ENCODE measurements at places on chromosomes 6 and 20.
A peak's percentile ranks its signal among the peaks of the same experiment; 100 is the strongest.

GRCh38 chr20:5864873-5865587 lies 85.3 kb downstream of the TRMT6 start:
- peak; percentile 18 for DNase-seq

DNA sequence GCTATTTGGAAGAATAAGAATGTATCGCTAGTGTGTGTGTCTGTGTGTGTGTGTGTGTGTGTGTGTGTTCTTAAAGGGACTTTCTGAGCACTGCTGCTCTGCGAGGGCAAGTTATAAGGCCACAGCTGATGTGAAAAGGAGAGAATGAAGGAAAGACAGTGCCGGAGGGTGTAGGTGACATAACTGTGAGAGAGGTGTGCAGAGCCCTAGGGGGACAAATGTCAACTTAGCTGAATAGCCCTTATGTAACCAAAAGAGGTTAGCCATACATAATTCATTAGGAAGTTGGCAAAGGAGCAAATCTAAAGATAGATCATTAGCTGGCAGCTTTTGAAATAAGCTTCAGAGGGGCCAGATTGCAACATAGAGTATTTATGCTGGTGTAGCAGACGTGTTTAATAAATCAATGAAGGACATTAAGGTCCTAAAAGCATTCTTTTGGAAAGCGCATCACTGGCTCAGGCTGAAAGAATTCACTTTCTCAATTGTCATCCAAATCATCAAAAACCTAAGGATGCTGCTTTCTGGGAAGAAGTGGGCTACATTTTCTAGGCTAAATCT lies 81.0 kb downstream of the NDUFAF5 start:
- DNase-seq, result no peak

- no peak for DNase-seq
These were observed 1.5 kb downstream of the TFAP2B start for GRCh38 chr6:50819904-50820868.

DNA sequence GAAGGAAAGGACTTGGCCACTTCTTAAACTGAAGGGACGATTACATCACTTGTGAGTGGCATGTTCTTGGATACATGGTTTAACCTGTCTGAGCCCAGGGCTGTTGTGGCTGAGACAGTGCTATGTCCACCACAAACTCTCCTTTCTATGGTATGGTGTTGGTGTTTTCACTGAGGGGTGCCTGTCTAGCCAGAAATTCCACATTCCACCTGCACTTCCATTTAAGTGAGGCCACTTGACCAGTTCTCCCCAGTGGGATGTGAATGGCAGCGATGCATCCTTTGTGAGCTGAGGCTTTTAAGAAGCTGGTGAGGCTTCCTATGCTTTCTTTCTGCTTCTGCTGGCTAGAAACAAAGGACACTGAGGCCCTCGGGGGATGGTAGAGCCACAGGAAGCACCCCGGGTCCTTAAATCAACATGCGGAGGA lies 151.4 kb upstream of the CHD6 start:
- DNase-seq, result no peak

DNA sequence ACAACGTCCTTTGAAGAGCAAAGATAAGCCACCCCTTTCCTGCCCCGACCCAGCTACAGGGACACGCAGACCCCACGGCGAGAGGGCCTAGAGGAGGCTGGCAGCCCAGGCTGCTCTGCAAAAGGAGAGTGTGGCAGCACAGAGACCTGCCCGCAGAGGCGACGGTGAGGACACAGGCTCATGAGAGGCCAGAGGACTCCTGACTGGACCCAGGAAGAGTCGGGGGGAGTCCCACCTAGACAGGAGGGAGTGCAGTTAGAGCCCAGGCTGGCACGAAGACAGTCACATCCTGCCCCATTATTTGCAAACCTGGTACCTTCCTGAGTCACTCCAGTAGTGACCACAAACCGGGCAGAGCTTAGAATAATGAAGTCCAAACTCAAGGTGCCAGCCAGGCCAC lies 227.7 kb upstream of the CDH4 start:
- DNase-seq, result no peak

- DNase-seq, result no peak
These were observed 25.2 kb downstream of the HLA-A start for GRCh38 chr6:29967379-29968010.

DNA sequence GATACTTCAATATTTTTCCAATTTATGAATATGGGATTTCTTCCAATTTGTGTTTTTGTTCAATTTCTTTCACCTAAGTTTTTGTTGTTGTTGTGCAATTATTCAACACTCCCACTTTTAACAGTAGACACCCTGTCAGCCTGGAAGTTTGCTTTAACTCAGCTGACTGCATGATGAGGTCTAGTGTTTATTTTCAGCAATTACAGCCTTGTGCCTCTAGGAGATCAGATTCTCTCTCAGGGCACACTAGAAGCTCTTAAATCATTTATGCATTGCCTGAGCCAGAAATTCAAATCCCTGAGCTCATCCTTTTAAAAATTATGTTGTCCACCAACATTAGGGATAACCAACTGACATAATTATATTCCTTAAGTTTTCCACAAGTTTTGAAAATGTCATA lies 85.7 kb downstream of the MRAP2 start:
- no peak for DNase-seq

DNA sequence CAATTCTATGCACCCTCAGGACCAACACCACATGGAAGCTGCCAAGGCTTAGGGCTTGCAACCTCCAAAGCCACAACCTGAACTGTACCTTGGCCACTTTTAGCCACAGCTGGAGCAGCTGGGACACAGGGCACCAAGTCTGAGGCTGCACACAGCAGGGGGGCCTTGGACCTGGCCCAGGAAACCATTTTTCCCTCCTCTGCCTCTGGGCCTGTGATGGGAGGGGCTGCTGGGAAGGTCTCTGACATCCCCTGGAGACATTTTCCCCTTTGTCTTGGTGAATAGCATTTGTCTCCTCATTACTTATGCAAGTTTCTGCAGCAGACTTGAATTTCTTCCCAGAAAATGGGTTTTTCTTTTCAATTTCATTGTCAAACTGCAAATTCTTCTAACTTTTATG lies 13.0 kb downstream of the TPBG start:
- no peak for DNase-seq

DNA sequence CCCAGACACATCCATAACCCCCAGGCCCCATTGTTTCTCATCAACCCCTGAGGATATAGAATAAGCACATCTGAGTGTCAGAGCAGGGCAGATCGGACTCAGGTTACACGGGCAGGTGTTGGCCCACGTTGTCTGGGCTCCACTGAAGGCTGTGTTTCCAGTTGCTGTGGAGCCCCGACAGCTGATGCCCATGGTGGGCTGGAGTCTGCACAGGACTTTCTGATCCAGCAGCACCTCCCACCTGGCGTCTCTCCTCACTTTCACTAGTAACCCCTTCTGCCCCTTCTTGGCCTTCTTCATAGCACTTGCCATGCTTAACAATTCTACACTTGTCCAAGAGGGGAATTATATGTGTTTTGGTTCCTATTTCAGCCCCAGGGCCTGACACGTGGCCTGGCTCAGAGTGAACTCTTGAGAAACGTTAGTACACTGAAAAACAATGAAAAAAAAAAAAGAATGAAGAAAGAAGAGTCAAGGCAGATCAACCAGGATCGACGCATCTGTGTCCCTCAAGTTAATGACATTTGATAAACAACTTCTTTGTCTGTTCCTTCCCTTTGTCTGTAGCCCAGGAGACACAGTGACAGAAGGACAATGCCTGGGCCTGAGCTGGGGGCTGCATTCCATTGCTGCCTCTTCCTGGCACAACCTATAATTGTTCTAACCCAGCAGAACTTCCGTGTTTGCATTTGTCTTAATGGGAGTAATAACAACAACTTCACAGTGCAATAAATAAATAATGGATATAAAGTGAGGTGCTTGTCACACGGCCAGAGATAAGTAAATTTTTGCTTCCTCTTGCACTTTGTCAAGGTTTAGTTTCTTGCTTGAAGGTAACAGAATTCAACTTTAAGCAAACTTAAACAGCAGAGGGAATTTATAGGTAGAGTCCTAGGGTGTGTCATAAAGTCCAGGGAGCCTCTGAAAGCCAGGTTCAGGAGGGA lies 224.2 kb upstream of the SSTR4 start:
- DNase-seq, result no peak

All from activated CD8-positive, alpha-beta T cell treated with anti-CD3 and anti-CD28 coated beads for 36 hours (primary cell).